Ammon's horn (tissue), 1 donor: ENCODE measurements at places on chromosomes 4 and X.

DNA sequence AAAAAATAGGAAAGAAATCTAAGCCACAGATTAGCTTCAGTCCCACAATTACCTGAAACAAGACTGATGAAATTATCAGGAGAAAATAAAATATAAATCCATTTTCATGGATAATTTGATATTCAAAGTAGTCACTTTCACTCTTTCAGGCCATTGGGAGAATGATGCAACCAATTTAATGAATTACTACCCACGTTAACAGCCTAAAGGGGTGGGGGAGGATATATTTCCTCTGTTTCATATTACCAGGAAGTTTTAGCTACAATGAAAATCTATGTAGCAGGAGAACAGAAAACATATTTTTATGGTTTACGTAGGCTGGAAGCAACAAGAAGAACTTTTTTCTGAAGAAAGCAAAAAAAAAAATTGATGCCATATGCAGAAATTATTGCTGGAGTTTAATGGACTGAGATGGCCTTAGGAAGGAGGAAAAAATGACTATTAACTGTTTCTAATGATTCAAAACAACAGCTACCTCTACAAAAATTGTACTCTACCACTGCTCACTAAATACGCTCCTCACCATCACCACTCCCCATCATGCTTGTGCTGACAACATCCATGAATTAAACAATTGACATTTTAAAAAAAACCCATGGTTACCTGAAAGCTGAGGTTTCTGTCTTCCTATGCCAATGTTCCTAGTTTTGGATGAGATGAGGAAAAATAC is 100.9 kb downstream of the CXXC4 start:
- no peak for DNase-seq

DNA sequence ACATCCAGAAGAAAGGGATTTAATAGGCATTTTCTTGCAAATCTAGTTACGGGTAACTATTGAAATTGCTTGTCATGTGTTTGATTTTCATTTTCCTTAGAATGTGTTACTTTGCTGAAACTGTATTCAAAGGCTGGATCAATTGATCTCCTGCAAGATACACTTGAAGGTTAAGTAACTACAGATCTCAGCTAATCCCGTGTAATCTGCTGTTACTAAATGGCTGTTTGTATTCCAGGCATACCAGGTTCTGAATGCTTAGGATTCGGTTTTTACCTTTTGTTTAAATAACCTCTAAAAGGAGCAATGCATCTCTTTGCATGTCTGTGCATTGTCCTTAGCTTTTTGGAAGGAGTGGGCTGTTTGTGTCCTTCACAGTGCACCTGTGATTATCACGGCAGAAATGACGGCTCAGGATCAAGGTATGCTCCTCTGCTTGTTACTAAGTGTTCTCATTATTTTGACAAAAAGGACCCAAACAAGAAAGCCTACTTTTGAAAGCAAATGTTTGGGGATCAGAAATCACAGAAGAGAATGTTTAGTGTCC is at the start of gene LRIT3:
Gene LRIT3 (plus strand): TSS at position 212 of the 547 bp plus-strand sequence. CDS start 95 bp downstream, at position 307.
- no peak for DNase-seq

- DNase-seq = no peak
These were observed 105.8 kb downstream of the FAT4 start for GRCh38 chr4:125420526-125420925.

GRCh38 chrX:154411981-154412340 is 622 bp downstream of the TAFAZZIN start:
- DNase-seq = peak; percentile 64

- no peak for DNase-seq
These were observed 195.1 kb upstream of the VCX start for GRCh38 chrX:7647831-7648230.
